ENCODE measurements at places on chromosomes 7 and 10.

- DNase-seq: no peak
These were observed 4.6 kb downstream of the HSPA12A start for GRCh38 chr10:116737627-116738327.

- peak; percentile 67 for DNase-seq
These were observed 115.7 kb downstream of the TPK1 start for GRCh38 chr7:144720149-144720548.

- DNase-seq: no peak
These were observed 32.6 kb downstream of the CCNJ start for GRCh38 chr10:96075977-96076376.

DNA sequence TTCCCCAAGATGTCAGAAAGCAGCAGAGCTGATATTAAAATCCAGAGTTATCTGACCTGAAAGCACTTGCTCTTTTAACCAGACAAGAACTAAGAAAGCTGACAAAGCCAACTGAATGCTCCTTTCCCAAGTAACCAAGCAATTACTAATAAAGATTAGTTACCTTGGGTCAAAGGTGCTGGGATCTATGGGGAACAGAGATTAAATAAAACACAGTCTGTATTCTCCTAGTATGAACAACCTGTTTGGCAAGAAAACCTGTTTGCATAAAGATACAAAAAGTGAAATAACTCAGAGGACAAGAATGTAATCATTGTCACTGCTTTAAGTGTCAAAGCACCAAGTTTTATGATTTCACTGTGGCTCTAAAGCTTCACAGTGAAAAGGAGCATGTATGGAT lies 35.7 kb downstream of the ITPRID1 start:
- DNase-seq: no peak

DNA sequence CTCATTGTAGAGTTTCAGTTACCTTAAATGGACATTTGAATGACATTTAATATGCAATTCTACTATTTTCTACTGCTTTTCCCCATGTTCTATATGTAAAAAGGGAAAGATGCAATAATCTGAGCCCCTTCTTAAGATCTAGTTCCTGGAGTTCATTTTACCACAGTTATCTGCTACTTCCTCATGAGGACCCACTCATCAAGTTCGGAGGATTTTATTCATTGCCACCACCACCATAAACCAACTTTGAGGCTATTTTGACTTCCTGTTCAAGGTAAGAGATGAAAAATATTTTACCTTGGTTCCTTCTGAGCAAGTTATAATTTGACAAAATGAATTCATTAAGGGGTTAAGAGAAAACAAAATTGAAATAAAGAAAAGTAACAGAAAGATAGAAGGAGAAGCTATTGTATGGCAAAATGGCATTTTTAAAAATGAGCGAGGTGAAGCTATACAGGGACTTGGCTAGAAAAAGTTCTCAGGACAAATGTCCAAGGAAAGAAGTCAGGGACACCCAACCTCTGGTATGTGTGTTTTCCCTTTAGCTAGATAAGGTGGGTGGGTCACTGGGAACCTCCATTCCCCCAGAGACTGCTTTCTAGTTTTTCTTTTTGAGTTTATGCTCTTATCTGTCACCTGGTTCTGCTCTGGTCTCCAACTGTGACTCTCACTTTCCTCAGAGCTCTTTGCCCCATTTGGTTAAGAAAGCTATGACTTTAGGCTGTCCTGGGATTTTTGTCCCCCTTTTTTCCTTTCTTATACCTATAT lies 14.9 kb upstream of the FAM3C start:
- no peak for DNase-seq

GRCh38 chr7:147096629-147097028 lies 980.0 kb downstream of the CNTNAP2 start:
- DNase-seq: no peak

DNA sequence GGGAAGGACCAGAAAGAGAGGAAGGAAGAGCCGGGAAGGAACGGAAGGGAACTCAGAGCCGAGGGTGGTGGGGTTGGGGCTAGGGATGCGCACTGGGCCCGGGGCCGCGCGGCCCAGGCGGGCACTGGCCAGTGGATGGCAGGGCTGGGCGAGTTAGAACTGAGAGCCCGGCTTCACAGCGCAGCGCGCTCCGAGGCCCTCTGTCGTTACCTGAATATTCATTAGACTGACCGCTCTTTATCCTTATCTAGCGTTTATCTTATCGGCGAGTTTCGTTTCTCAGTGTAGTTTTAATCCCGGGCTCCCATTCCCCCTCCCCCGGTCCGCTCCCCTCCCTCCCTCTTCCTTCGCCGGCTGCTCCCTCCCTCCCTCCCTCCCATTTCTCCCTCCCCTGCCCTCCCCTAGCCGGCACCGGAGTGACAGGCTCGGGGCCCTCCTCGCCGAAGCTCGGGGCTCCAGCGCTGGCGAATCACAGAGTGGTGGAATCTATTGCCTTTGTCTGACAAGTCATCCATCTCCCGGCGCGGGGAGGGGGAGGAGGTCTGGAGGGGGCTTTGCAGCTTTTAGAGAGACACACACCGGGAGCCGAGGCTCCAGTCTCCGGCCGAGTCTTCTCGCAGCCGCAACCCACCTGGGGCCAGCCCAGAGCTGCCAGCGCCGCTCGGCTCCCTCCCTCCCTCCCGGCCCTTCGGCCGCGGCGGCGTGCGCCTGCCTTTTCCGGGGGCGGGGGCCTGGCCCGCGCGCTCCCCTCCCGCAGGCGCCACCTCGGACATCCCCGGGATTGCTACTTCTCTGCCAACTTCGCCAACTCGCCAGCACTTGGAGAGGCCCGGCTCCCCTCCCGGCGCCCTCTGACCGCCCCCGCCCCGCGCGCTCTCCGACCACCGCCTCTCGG lies at the start of gene PAX2:
PAX2 (plus strand) TSS at position 596 of the 895 bp plus-strand sequence. CDS start 679 bp downstream, outside the sequence.
- DNase-seq: no peak

DNA sequence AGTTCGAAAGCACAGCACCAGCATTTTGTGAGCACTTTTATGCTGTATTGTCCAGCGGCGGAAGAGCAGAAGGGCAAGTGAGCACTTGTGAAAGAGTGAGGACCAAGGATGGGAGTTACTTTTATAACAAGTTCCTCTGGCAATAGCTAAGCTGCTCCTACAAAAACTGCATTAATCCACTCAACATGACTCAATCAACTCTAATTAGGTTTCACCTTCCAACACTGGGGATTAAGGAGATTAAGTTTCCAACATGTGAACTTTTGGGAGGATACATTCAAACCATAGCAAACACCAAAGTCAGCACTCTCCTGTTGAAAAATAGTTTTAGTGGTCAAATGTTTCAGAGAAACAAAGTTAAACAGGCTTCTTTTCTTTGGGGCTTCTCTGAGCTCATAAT lies 844.5 kb downstream of the REEP3 start:
- no peak for DNase-seq

- DNase-seq: no peak
These were observed 42.5 kb downstream of the FOXK1 start for GRCh38 chr7:4724648-4725013.

DNA sequence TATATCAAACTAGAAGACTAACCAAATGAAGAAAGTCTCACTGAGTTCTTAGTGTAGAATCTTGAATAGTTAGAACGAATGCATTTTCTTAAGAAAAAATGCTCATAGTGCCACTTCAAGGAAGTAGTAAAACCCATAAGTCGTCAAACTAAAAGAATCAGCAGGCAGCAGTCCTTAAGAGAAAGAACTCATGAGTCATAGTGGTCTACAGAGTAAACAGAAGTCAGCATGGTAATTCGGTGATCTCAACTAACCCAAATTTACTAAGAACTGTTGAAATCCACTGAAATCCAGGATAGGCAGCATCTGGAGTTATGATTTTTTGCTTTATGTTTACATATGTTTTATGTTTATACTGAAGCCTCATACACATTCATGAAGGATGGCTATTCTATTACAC lies 256.2 kb downstream of the LHFPL3 start:
- no peak for DNase-seq

- DNase-seq: no peak
These were observed 17.7 kb downstream of the ZNF775 start for GRCh38 chr7:150396851-150397260.

DNA sequence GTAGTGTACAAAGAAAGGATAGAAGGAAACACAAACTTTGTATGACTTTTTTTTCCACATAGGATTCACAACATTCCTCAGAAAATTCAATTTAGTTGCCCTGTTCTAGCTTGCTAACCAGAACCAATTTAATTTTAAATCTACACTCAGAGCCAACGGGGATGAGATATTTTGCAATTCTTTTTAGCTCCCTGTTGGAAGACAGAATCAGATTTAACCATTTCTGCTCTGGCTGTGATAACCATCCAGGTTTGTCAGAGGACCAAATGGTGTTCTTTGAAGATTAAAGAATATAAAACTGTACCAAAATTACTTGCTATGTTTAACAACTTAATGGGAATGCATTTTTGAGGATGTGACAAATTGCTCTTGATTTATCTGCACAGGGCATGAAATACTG lies 319.7 kb downstream of the HPSE2 start:
- DNase-seq: no peak

DNA sequence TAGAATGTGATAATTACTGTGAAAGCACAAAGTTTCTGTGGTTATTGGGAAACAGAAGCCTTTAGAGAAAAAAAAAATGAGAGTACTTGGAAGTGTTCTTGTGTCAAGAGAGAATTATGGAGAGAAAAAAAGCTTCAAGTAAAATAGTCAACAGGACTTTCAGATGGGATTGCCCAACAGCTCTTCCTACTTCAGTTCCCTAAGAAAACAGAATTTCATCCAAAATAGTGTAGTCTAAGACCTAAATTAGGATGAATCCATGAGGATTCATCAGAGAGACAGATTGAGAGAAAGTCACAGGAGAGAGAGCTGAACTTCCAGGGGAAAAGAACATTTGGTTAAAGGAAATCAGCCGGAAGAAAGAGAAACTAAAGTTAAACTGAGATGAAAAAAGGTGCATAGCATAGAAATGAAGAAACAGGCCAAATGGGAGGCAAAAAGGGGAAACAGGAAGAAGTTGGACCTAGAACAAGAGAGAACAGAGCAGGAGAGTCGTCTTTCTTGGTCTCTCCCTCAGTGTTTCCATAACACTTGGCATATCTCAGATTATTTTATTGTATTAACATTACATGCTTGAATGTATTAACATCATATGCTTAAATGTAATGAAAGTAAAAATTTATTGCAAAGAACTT lies 2.5 kb downstream of the SCIN start:
- DNase-seq: no peak

DNA sequence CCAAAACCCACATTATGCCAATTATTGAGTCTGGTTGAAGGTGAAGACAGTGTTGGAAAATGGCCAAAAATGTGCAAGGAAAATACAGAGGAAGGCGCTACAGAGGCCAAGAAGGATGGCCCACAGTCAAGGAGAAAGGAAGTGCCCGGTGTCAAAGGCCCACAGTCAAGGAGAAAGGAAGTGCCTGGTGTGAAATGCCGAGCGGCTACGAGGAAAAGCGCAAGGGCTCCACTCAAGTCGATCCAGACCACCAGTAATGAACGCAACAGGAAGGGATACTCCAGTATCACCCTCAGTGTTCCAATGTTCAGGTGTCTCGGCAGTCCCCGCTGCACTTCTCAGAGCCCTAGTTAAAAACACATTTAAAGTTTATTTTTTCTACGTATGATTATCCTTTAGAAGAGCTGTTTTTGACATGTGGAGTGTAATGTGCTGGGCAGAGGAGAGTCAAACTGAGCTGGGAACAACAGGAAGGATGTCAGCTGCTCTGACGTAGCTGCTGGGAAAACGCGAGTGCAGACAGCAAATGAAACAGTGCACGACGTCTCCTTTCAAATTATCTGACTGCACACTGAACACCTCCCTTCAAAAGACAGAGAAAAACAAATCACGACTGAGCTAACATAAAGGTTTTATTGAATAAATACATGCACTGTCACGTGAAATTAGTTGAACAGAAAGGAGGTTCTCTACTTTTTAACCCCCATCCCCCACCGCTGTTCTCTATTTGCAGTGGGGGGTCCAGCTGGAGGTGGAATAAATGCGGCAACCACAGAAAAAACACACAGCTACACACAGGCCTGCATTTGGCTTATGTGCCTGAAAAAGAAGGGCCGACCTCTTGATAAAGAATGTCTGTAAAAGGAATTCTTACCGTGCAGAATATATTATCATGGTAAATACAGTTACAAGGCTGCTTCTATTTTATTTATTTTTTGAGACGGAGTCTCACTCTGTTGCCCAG lies 26.1 kb upstream of the NCAPG2 start:
- DNase-seq: no peak

DNA sequence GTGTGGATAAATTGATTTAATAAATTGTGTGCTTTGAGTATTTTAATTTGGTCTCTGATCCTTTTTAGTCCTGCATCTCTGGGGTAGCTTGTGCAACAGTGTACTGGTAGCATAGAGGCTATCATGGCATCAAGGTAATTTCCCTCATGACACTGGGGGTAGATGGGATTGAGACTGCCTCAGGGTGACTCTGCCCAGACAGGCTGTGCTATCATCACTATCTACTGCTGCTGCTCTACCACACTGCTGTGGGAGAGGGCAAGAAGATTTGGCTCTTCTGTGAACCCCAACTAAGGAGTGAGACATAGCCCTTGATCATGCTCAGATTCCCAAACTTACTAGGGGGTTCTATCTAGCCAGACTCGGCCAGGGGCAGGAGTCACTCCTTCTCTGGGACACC lies 43.6 kb upstream of the JAZF1 start:
- DNase-seq: no peak

DNA sequence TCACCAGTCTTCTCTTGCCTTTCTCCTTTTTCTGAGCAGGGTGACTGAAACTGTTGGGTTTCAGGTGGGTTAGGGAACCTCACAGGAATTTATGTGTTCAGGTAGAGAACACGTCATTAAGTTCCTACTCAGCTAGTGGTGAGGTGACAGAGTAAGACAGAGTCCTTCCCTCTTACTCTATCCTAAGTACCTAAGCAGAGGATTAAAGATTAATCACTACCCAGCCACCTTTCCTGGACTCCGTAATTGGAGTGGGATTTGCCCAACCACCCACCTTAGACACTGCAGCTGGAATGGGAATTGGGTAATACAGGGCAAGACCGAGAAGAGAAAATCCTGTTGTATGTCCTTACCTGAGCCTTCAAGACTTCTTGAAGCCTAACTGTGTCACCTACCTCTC lies 158.1 kb downstream of the LRRC4 start:
- no peak for DNase-seq

DNA sequence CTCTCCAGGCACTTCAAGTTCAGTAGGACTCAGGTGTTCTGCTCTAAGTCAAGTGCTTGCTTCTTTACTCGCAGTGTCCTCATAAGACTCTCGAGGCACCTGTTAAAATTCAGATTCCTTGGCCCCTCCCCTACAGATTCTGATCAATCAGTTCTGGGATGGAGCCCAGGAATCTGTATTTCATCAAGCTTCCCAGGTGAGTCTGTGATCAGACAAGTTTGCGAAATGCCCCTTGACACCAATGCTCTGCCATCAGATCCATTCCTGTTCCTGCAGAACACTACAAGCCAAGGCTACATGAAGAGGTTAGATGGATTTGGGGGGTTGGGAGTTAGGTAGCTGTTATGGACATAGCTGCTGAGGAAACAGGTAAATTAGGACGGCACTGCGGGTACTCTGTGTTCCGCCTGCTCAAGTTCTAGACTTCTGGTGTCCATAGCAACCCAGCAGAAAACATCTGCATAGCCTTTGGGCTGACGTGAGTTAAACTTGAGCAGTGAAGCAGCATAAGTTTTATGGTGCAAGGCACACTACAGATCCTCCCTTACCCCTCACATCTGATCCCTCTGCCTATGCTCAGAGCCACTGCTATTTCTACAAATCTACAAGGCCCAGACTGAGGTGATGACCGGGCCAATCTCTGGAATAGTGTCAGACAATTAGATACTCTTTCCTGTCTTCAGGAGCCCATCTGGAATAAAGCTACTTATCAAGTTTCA lies 6.8 kb upstream of the NCOA4 start:
- no peak for DNase-seq
